ENCODE measurements at places on chromosomes 11 and 22. TPM values are rescaled to one million over a fixed set of nuclear protein-coding genes. Genes with fewer than 3 reads are reported as not detected.

Gene OSM
- total RNA-seq = 1.6 TPM

Gene SCN3B
- 0.70 TPM for total RNA-seq

Gene KRTAP5-2
- not detected for total RNA-seq

Gene C22orf31
- not detected for total RNA-seq

Gene ANGPTL5
- 3.3 TPM for total RNA-seq

Gene PRG3
- total RNA-seq = not detected

Gene SCUBE2
- 1.6 TPM for total RNA-seq

Gene DSCAML1
- total RNA-seq = 1.3 TPM

Gene KDM4E
- total RNA-seq = not detected

Gene OR52H1
- total RNA-seq = not detected

Gene MB
- 6,650 TPM for total RNA-seq

Gene RCN1
- total RNA-seq = 29.7 TPM

Gene SLC22A25
- not detected for total RNA-seq

Gene POGLUT3
- 13.2 TPM for total RNA-seq

Gene C22orf42
- not detected for total RNA-seq

Gene MYOD1
- not detected for total RNA-seq
